ENCODE measurements at places on chromosomes 1 and 21.
A peak's percentile ranks its signal among the peaks of the same experiment; 100 is the strongest.

DNA sequence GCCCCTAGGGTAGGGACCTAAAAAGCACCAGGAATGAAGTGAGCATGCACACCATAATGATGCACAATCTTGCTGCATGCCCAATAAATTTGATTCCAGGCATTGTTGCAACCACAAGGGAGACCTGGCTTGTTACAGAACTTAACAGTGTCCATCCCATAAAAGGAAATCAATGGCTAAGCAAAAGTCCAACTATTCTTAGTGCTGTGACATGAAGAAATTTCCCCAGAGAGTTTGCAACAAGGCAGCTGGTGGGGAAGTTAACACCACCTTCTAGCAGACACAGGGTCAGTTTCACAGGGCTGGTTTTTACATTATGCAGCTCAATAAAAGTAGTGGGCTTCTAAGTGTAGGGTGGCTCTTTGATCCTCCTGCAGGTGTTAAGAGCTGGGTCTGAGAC, 221.1 kb downstream of the KCNJ6 start:
- DNase-seq = no peak

GRCh38 chr1:175206687-175207086, 14.1 kb upstream of the KIAA0040 start:
- no peak for DNase-seq

DNA sequence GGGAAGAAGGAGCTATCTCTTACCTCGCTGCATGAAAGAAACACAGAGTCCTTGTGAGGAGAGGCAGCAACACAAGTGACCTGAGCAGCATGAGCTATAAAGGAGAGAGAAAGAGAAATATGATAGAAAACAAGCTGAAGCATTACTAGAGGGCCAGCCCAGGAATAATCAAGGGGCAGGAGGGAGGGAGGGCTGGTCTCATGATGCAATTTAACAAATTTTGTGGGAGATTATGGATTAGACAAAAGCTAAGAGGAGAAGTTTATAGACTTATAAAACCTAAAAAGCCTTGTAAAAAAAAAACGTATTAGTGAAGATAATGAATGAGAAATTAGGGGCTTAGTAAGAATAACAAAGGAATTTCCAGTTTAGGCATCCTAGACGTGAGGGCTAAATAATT, 5.0 kb downstream of the WDR77 start:
- DNase-seq = no peak

GRCh38 chr1:33300673-33301072, 20.2 kb downstream of the A3GALT2 start:
- DNase-seq = no peak

- no peak for DNase-seq
These were observed 18.9 kb upstream of the SLC26A9 start for GRCh38 chr1:205961991-205962820.

DNA sequence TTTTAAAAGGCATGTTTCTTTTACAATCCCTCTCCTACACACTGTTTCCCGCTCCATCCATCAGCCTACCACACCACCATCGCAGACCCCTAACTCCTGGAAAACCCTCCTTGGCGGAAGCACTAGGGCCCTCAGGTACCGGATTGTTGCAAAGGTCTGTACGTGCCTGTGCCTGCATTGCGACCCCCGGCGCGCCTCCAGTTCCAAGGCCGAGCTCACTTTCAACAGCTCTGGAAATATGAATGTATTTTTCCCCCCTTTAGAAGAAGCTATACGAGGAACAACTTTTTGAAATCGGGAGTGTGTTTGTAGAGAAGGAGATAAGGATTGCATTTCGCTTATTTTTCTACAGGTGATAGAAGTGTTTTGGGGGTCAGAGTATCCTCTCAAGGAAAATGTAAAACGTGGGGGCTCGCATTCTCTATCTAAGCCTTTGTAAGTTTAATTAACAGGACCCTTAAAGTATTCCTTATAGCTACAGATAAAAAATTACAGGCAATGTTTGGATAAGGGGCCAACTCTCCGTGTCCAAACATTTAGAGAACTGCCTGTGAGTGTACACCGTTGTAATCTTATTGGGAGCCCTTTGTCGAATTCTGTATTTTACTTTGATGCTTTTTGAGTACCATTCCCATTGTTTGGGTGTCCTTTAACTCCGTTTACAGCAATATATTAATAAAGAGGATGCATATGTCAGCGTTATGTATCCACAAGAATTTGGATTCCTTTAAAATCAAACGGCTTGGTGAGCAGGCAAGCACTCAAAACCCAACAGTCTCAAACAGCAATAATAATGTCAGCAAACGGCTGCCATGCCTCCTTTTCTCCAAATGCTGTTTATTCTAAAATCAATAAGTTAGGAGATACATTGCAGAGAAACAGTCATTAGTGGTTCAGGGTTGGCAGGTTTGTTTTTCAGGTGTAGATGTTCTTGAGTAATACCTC, 5.9 kb downstream of the PRRX1 start:
- DNase-seq = no peak

DNA sequence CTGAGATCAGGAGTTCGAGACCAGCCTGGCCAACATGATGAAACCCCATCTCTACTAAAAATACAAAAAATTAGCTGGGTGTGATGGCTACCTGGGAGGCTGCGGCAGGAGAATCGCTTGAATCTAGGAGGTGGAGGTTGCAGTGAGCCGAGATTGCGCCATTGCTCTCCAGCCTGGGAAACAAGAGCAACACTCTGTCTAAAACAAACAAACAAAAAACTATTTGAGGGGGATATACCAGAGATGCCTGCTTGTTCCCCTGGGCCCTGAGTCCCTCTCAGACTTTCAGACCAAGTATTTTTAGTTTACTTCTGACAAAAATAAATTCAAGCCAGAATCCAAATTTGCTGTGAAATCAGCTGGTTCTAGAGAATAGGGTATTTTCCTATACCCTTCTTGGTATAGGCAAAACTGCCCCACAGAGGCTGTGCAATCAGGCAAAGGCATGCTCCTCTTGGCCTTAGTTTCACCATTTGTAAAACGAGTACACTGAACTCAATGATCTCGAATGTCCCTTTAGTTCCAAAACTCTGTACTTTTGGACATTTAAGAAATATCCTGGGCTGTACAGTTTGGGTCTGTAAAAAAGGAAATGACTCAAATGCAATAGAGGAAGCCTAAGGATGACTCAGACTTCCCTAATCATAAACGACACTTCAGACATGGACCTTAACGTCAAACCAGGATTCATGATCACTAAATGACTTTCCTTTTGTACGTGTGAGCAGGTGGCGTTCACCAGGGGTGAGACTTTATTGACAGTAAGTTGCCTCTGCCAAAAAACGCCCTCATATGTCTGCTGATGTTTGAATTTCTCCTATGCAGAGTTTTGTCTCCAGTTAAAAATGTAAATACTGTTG, 16.1 kb downstream of the ENSA start:
- DNase-seq = peak; percentile 56

DNA sequence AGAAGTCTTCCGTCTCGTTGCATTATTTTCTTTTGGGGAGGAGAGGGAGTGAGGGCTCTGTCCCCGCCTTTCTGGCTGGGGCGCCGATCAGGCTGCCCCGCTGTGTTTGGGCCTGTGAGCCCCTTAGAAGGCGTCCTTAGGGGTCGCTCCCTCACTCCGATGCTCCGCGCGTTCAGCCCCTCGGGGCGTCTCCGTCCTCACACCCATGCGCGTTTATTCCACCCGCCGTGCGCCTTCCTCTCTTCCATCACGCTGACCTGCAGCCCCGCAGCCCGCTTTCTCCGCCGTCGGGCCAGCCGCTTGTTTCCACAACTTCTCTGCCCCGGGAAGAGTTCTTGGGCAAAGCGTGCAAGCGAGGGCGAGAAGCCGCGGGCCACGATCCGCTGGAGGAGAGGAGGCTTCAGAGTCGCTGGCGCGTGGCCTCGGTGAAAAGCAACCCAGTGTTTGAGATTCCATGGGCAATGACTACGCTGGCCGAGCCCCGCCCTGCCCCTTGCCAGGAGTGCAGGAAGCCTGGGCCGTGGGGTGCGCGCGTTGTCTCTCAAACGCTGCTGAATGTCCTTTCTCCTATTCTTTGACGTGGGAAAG, 27.7 kb downstream of the TRIM11 start:
- no peak for DNase-seq
